ENCODE measurements at places on chromosomes 3 and 15.

GRCh38 chr3:114336857-114337256, 43.0 kb downstream of the TIGIT start:
- DNase-seq, result no peak

GRCh38 chr15:70109531-70109930, 11.8 kb upstream of the TLE3 start:
- no peak for DNase-seq

- DNase-seq, result no peak
Measured at GRCh38 chr3:154844863-154845262, 235.3 kb upstream of the MME start.

- DNase-seq, result no peak
Measured at GRCh38 chr3:38542401-38543298, 46.5 kb downstream of the EXOG start.

GRCh38 chr15:71049706-71050422, 65.4 kb upstream of the THSD4 start:
- DNase-seq, result no peak

DNA sequence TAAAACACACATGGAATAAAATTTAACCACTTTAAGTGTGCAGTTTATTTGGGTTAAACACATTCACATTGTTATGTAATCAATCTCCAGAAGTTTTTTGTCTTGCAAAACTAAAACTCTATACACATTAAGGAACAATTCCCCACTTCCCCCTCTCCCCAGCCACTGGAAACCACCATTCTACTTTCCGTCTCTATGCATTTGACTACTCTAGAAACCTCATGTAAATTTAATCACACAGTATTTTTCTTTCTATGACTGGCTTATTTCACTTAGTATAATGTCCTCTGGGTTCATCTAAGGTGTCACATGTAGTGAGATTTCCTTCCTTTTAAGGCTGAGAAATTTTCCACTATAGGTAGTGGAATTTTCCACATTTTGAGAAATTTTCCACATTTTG, 568.7 kb upstream of the UBE2E2 start:
- DNase-seq, result no peak

All from effector CD4-positive, alpha-beta T cell (primary cell).